Hematopoietic multipotent progenitor cell (in vitro differentiated cells): ENCODE measurements at places on chromosomes 3 and 15.

GRCh38 chr15:67564968-67565345 lies 22.5 kb downstream of the MAP2K5 start:
- peak; percentile 30 for DNase-seq

DNA sequence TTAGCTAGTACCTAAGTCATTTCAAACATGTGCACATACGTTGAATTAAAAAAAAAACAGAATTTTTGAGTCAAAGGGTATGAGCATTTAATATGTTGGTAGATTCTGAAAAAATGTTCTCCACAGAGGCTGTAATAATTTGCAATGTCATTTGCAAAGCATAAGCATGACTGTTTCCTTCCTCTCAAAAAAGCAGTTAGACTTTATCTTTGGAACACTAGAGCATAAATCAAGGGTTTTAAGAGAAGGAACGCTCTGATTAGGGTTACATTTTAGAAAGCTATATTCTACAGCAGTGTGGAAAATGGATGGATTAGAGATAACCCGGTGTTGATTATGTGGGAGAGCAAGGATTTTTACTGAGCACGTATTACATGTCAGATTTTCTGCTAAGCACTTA lies 193.7 kb downstream of the WDR72 start:
- DNase-seq, result peak; percentile 88

DNA sequence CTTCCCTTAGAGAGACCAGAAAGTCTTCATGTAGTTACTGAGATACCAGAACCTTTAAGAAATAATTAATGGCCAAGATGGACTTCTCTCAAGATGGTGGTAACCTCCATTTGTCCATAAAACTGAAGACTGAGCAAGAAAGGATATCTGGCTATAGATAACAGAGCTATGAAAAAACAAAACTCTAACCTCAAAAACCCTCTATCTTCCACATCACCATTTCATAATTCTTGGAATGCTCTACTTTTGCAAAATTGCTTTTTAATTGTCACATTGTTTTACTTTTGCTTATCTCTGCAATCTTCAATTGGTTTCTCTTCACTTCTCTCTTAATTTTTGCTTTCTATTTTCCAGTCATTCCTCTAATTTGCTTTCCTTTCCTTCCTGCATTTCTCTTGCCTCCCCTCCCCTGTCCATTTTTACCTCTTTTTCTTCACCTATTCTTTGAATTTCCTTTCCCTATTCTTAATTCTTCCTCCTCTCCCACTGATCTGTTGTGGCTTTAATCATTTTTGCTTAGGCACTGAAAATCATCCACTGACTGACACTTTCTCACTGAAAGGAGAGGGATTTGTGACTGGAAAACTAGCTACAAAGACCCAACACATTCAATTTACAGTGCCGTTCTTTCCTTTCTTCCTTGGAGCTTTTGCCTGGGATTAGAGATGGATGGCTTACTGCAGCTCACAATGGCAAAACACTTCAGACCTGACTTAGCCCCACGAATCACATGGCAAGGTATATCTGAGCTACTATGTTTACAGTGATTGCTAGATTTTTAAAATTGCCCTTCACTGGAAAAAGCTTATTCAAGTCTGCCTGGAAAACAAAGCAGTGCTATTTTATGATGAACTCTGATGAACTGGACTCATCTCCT lies 242.8 kb downstream of the CHST2 start:
- DNase-seq, result no peak

GRCh38 chr3:80451393-80451792 lies 683.6 kb upstream of the ROBO1 start:
- DNase-seq, result no peak

DNA sequence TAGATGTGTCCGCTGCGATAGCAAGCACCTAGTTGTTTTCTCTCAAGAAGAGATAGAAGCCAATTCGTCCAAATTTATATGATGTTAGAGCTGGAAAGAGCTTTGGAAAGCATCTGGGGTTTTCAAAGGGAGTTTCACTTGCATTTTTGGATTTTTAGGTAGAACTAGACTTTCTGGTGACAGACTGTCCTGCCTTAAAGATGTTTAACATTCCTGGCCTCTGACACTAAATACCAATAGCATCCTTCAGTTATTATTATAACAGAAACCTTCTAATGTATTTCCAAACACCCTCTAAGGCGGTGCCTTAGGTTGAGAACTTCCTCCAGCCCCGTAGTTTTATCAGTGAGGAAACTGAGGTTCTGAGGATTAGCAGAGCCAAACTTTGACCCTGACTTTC lies 305.3 kb downstream of the SATB1 start:
- DNase-seq, result no peak

GRCh38 chr3:54968546-54969172 lies 40.8 kb upstream of the LRTM1 start:
- DNase-seq, result no peak

DNA sequence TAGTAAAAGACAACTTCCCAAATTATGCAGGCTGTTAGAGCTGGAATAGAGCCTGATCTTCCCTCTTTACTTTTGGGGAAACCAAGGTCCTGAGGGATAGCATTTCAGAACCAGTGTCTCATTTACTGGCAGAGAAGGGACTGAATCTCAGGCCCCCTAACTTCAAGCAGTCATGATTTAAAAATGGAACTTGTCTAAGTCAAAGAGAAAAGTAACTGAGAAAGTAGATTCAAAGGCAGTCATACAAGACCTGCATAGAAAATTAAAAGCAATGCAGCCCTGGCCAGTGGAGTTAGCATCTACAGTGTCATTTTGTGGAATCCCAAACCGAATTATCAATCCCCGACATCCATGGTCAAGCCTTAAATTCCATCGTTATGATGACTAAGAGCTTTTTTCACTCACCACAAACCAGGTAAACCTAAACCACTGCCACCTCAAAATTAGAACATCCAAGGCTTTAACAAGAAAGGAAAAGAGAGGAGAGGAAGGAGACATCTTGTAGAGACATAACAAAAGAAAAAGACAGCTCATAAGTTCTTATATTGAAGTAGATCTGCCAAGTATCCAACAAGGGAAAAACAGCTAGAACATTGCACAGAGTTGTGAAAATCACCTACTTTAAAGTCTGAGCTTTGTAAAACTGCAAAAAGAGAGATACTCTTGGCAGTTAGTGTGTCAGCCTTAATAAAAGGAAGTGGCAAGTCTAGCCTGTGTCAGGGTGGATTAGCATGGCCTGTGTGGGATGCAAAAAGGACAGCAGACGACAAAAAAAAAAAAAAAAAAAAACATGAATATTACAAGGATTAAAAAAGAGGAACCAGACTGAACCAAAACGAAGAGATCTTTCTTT lies 54.1 kb upstream of the CCR2 start:
- DNase-seq, result peak; percentile 81
